ENCODE measurements at places on chromosomes 5 and 9.

- DNase-seq: no peak
These were observed 337.3 kb downstream of the DTWD2 start for GRCh38 chr5:118651002-118651401.

DNA sequence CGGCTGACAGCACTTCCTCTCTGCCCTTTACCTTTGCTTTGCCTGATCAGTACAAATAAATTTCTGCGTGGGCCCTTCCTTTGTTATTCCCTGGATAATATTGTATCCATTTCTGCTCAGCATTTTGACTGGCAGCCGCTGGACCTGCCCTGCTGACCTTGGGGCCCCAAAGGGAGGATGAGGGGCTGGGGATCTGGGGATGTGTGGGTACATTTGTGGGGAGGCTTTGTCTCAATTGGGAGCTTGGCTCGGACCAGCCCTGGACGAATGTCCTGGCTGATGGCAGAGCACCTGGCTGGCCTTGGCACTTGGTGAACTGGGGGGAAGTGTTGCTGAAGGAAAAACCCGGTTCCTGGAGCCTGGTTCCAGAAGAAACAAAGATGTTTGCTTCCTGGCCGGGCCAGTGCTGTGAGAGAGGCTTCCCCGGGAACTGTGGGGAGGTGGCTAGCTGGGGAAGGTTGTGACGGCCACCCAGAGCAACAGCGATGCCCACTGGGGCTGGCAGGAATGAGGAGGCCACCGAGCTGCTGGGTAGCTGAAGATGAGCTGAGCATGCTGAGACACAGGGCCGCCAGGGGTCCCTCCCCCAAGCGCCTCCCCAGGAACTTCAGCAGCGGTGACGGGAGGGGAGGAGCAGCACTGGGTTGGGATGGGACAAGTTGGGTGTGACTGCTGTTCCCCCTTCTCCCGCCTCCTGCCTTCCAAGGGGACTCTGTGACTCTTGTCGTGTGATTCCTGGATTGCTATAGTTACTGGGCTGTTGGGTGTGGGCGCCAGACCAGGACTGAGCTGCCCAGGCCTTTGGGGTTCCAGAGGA, 8.4 kb downstream of the LMX1B start:
- no peak for DNase-seq

- peak; percentile 83 for DNase-seq
These were observed 29.4 kb downstream of the SYK start for GRCh38 chr9:90830977-90831376.

- DNase-seq: peak; percentile 35
These were observed 41.4 kb upstream of the TIFAB start for GRCh38 chr5:135493406-135494180.

- no peak for DNase-seq
These were observed 95.3 kb upstream of the SLC28A3 start for GRCh38 chr9:84435902-84436301.

- no peak for DNase-seq
These were observed 443.9 kb downstream of the ZNF608 start for GRCh38 chr5:124302533-124302932.

DNA sequence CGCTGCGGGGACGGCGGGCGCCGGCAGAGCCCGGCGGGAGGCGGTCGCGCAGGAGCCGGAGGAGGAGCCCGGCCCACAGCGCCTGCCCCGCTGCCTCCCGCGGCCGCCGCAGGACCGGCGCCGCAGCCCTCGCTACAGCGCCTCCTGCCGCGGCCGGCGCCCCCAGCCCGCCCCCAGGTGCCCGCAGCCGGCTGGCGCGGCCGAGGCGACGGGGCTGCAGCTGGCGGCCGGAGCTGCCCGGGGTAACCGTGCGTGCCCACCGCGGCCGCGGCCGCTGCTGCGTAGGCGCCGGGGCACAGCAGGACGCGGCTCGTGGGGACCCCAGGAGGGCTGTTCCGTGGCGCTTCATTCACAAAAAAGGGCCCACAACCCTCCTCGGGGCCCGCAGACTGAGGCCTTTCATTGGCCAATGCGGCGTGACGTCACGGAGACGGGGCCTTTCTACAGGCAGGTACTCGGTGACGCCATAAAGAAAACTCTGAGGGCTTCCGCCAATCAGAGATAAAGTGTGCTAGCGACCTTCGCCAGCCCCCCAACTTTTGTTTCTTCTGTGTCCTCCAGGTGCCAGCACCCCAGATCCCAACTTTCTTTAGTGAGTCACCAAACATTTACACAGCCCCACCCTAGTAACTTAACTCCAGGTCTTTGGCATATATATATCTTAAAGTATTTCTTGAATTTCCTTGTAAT, at the start of gene CDC14B:
Gene CDC14B (minus strand): TSS at position 353 of the 690 bp plus-strand sequence. CDS start 465 bp downstream, outside the sequence.
- DNase-seq: peak; percentile 78

GRCh38 chr5:157295247-157295646, 29.3 kb downstream of the CYFIP2 start:
- no peak for DNase-seq

DNA sequence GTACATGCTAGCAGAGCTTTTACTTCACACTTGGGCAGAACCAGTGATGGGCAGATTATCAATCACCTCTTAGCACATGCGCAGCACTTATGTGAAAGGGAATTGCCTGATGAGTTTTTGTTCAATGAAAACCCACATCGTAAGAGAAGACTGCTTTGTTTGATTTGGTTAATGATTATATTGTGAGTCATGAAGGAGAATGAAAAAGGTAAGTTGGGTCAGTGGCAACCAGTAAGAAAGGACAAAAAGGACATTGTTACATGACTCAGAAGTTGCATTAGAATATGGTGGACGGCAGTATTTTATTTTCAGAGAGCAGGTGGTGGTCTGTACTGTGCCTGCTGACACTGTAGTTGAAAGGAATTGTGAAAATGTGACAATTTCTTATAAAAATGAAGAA, 127.4 kb downstream of the AOPEP start:
- DNase-seq: no peak

DNA sequence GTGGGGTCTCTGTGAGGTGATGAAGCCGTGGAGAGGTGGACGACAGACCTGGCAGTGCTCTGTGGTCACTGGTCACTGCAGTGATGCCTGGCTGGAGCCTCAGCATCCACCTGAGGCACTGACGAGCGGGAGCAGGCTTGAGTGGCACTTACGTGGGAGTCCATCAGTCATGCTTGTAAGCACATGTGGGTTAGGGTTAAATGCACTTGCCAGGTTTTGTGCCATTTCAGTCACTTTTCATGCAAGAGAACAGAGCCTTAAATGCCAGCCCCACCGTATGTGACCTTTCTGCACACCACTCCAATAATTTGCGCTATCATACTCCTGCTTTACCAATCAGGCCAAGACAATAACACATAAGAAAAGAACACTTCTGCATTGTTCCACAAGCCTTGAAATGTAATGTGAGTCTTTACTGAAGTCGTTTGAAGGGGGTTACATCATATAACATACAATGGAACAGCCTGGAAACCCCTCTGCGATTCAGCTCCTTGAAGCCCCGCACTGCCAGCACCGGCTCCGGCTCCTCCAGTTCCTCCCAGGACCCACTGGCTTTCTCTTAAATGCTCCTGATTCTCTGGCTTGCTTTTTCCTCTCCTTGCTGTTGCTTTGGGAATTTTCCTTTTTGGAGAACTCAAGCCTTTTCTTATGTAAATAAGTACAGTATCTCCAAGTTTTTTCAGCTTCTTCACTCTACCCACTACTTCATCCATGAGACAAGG, 59.4 kb upstream of the CTXN3 start:
- DNase-seq: no peak

DNA sequence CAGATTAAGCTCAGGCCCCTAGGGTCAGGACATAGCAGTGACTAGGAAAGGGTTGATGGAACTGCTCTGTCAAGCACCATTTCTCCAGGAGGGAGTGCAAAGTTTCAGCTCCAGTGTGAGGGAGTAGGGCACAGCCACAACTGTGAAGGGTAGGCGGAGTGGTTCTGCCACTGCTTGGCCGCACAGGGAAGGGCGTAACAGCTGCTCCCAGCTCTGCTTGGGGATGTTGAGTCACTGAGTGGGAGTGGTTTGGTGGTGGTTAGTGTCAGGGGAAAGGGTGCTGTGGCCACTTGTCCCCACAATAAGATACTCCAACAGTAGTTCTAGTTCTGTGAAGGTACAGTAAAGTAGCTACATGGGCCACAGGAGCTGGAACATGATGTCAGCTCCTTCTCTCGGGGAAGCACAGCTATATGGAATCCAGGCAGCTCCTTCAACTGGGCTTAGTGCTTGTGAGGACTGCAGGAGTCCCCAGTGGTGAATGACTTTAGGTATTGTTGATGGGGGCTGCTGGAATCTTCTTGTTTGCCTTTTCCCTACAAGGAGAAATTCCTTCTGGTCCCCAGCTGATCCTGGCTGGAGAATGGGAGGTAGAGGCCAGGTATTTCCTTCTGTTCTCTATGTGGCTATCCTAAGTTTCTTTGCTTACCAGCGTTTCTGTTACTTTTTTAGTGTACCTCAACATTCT, 314.5 kb downstream of the SPATA31D1 start:
- no peak for DNase-seq

DNA sequence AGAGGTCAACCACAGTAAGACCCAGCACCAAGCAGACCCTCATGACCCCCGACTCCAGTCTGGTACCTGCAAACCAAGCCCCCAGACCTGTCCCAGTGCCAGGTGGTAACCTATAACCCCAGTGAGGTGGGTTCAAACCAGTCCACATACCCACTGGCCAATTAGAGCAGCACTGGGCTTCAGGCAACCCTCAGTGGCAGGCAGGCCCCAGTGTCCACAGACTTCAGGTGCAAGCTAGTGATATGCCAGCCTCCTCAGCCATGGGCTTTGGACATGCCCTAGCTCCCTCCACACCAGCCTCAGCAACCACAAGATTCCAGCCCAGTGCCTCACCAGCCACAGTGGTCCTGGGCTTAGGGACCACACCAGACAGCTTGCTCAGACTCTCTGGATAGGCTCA, 276.6 kb downstream of the DTWD2 start:
- no peak for DNase-seq

DNA sequence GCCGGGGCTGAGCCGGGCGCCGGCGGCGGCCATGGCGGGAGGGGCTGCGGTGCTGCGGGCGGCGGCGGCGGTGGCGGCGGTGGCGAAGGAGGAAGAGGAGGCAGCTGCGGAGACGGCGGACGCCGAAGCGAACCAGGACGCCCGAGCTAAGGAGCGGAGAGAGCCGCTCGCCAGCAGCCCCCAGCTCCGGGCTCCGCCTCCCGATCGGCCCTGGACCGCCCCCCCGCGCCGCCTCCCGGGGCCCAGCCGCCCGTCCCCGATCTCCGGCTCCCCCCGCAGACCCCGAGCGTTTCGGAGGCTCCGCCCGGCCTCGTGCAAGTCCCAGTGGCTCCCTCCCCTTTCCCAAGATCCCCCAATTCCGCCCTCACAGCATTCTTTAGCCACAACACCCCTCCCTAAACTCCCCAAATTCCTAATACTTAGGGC, at the start of gene ASTN2:
Gene ASTN2 (minus strand): TSS at position 152 of the 426 bp plus-strand sequence. CDS start 119 bp downstream, at position 33.
- DNase-seq: no peak

- DNase-seq: no peak
These were observed 2.2 kb upstream of the TMEM210 start for GRCh38 chr9:137173796-137174664.

GRCh38 chr9:110886832-110887231, 151.4 kb downstream of the LPAR1 start:
- no peak for DNase-seq

GRCh38 chr5:112141582-112141981, 277.5 kb downstream of the EPB41L4A start:
- no peak for DNase-seq

DNA sequence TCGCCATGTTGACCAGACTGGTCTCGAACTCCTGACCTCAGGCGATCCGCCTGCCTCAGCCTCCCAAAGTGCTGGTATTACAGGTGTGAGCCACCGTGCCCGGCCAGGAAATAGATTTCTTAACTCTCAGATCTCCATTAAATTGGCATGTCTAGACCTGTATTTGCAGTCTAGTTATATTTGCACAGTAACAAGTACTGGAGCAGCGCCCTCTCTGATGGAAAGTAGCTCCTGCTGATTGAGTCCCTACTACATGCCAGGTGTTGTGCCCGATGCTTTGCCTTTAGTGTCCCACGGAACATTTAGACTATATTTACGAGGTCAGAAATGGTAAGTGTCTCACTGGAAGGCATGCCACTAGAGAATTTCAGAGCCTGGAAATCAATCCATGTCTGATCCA, 15.8 kb upstream of the TMED9 start:
- DNase-seq: no peak

- DNase-seq: no peak
These were observed 94.4 kb downstream of the GLDC start for GRCh38 chr9:6551136-6551535.

DNA sequence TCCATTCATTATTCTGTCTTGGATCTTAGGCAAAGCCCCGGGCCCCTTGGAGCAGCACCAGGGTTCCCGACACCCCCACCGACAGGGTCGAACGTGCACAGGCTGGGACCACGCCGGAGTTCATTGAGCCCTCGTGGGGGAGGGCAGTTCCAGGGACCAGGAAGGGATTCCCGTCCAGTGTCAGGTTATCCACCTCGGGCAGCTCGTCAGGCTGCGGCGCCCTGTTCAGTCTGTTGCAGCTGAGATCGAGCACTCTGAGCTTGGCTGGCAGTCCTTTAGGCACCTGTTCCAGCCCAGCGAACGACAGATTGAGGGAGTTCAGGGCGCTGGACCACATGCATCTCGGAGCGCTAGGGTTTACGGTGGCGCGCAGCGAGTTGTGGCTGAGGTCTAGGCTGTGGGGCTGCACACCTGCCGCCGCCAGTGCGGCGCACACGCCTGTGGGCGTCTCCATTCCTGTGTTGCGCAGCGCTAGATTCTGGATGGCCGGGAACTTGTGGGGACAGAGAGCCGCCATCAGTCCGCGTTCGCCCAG, 1.1 kb downstream of the CD14 start:
- DNase-seq: no peak

DNA sequence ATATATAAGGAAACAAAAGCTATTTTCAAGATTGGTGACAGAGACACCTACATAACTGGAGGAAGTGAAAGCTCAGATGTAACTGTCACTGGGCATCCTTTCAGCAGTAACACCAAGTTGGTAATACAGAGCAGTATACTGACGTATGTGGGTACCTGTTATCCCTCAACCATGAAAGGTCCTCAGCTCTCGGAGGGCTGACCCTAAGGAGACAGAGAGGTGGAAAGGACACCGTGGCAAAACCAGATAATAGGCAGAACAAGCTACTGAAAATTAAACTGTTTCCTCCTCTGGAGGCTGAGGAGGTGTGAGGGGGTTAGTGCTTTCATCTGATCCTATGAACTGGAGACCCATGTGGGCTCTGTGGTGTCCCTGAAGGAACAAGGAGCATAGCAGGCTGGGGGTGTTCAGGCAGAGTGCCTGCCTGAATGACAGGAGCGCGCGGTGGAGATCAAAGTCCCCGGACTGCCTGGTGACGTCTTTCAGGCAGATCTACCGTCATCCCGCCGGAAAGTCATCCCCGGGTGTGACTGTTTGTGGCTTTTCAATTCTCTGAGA, 130.2 kb upstream of the FSTL4 start:
- no peak for DNase-seq

- no peak for DNase-seq
These were observed 62.1 kb upstream of the TMC1 start for GRCh38 chr9:72459308-72459707.

DNA sequence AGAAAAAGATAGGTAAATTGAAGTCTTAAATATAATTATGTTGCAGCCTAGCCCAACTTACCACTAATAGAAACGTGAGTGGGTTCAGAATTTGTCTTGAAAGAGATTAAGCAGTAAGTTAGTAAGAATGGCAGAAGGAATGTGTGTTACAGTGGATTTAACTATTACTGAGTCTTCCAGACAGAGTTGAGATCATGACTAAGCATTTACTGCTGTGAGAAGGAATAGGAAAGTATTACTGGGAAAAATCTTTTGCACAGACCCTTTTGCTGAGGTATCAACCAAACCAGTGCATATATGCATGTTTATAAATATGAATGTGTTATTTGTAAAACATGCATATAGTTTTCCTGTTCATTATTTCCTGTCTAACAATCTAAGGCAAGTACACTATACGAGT, 112.8 kb upstream of the EFNA5 start:
- DNase-seq: no peak

All from KBM-7 (cell line).